ENCODE measurements at places on chromosomes 7 and 10.

- DNase-seq: no peak
Measured at GRCh38 chr10:31582365-31583052, 263.5 kb downstream of the ZEB1 start.

- no peak for DNase-seq
Measured at GRCh38 chr7:99393355-99394187, 14.8 kb downstream of the PDAP1 start.

GRCh38 chr7:114802632-114803031 is 119.3 kb upstream of the MDFIC start:
- DNase-seq: no peak

DNA sequence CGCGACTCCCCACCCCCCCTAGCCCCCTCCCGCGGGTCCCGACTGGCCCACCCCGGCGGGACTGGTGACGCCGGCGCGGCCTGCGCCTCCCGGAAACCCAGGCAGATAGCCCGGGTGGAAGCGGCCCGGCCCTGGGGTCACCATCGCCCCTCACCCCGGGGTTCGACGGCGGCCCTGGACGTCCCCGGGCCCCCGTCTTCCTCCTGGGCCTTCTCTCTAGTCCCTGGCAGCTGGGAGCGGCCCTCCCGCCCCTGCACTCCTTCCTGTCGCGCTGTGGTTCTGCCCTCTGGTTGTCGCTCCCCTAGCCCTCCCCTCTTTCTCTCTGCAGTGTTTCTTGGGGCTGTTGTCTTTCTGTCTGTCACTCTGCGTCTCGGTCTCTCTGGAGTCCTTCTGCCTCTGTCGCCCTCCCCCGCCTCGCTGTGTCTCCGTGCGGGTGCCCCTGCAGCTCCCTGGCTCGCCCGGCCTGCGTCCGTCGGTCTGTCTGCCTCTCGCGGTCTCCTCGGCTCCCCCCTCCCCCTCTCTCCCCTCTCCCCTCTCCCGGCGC is 90.5 kb upstream of the PAX2 start:
- no peak for DNase-seq

- no peak for DNase-seq
Measured at GRCh38 chr7:66758950-66759628, 18.6 kb downstream of the RABGEF1 start.

GRCh38 chr7:22395222-22395621 is 38.3 kb upstream of the RAPGEF5 start:
- DNase-seq: no peak

DNA sequence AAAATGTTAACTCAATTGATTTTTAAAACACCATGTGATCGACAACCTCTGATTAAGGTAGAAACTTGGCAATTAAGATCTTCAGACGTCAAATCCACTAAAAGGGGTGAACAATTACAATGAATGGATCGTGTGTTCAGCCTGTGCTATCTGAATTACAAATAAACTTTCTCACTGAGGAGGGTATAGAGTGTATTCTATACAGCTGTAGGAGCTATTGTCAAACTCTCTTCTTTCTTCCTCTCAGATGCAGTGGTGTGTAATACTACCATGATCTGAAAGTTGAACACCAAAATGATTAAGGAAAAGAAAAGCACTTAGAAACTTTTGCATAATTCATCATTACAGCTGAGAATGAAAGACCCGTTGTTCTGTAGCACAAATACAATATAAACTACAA is 32.2 kb upstream of the MACC1 start:
- DNase-seq: no peak

GRCh38 chr10:61973906-61974305 is 72.4 kb downstream of the ARID5B start:
- DNase-seq: no peak

- DNase-seq: no peak
Measured at GRCh38 chr7:46781901-46782439, 799.9 kb downstream of the TNS3 start.

GRCh38 chr10:127398140-127398970 is 150.8 kb upstream of the NPS start:
- no peak for DNase-seq

GRCh38 chr7:140639366-140640053 is 1.1 kb downstream of the DENND2A start:
- no peak for DNase-seq

- no peak for DNase-seq
Measured at GRCh38 chr10:3942937-3943489, 158.0 kb upstream of the KLF6 start.

DNA sequence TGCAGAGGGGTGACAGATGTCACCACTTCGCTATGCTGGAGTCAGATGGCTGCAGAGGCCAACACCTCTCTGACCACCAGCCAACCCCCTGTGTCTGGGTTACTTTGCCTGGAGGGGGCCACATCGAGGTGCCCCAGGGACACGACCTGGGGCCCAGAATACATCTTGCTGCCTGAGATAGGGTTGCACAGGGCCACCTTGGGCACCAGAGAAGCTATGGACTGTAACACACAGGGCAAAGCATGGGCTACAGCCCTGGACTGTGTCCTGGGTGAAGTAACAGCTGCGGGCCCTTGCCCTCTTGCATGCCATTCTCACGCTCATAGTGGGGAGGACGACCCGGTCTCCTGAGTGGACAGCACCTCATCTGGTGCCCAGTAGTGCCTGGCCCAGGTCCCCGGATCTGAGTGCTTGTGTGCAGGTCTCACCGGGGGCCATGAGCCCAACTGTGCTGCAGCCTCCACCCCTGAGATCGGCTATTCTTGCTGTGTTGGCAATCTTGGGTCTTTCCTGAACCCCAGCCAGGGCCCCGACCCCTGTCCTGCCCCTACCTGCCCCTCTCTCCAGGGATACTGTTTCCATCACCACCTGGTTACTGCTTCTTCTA is 115.2 kb upstream of the GDF10 start:
- no peak for DNase-seq

DNA sequence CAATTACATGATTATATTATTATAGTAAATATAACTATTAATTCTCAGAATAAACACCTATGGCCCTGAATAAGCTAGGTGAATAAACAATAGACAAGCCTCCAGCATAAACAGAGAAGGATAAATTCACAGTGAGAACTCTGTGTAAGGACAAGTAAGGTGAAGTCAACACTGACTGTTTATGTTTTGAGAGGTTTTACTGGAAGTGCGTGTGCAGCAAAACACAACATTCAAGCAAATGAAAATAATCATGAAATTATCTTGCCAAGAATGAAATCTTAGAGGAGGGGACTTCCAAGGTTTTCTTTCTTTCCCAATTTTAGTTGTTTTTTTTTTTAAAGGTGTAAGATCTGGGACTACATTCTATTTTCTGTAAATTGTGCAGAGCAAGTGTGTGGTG is 112.5 kb downstream of the MACC1 start:
- no peak for DNase-seq

- DNase-seq: peak; percentile 55
Measured at GRCh38 chr10:86355571-86356038, 11.0 kb downstream of the GRID1 start.

DNA sequence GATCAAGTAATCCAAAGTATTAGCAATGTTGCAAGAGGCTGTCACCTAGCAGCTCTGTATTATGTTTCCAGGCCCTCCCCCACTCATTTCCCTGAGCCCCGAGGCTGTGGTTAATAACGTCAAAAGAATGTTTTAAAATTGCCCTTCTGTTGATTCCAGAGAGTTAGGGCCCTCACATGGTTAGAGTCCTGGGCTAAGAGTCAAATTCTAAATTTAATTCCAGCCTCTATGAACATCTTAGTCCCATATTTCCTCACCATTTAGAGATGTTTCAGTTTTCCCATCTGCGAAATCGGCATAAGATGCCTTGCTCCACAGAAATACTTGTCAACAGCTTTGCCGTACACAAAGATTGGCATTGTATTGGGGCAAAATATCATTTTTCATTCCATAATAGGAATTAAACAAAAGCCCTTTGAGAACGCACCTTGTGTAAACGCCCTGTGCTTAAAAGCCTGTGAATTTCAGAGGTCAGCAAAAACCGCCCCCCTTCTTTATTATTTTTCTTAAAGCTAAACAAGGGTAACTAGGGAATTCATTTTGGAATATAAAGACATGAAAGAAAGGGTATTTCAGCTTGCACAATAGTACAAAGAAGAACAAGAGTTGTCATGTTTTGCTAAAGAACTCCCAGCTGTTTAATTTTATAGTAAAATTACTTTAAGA is 135.8 kb downstream of the ARID5B start:
- DNase-seq: no peak

- DNase-seq: peak; percentile 9
Measured at GRCh38 chr10:59465088-59465487, 102.7 kb upstream of the FAM13C start.
